Activated CD4-positive, alpha-beta T cell treated with anti-CD3 and anti-CD28 coated beads, Interleukin-2, amount 50 U/mL, for 48 hours (primary cell): ENCODE measurements at places on chromosomes 2 and 18.

DNA sequence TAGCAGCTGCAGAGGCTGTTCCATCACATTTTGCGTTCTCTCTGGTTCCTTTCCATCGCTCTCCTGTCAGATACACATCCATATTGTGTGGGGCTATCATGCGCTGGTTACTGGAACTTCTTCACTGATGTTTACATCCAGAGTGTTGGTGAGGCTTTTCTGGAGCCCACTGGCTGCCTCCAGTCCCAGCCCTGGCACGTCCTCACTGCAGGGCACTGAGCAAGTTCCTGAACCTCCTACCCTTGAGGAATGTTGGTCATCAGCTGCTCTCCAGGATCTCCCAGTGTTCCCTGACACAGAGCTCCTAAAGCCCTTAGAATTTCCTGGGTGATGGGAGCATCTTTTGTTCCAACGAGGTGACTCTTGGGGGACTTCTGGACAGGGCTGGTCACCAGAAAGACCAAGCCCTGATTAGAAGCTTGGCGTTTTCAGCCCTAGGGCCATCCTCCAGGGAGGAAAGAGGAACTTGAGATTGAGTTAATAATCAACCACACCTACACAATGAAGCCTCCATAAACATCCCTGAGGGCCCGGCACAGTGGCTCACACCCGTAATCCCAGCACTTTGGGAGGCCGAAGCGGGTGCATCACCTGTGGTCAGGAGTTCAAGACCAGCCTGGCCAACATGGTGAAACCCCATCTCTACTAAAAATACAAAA is 81.3 kb downstream of the TFCP2L1 start:
- no peak for DNase-seq

DNA sequence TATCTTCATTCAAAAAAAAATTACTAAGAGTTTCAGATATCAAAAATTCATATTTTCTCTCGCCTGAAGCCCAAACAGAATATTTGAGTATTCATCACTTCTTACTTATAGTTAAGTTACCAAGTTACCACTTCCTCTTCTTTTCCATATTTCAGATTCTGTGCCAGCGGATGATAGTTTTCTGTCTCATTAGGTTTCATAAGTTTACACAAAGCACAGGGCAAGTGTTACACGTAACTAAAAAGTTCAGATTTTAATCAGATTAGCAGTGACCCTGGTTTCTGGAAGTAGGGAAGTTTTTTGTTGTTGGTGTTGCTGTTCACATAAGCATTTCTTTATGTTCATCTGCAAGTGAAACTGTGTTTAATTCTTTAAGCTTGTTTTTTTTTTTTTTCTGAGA is 10.2 kb downstream of the AFTPH start:
- no peak for DNase-seq

DNA sequence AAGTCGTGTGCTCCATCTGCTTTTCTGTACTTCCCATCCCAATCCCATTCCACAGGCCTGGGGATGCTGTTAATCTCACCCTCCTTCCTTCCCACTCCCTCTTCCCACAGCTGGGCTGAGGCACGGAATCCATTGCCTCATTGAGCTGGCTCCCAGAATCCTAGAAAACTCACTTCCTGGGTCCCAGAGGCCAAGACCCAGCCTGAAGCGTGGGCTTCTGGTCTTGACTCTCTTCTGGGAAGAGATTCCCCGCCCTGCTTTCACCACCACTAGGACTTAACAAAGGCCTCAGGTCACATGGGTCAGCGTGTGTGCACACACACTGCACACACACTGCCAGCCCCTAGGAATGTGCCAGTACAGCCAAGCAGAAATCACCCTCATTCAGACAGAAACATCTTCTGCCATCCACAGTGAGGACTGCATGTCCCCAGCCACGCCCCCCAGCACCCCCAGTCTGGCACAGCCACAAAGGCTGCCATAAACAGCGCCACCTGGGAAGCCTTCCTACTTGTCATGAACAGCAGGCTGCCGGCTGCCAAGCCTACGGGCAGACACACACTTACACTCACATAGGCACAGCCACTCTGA is 165.8 kb downstream of the TNS1 start:
- peak; percentile 5 for DNase-seq

- DNase-seq: no peak
Measured at GRCh38 chr2:10892796-10893350, 18.9 kb upstream of the KCNF1 start.

DNA sequence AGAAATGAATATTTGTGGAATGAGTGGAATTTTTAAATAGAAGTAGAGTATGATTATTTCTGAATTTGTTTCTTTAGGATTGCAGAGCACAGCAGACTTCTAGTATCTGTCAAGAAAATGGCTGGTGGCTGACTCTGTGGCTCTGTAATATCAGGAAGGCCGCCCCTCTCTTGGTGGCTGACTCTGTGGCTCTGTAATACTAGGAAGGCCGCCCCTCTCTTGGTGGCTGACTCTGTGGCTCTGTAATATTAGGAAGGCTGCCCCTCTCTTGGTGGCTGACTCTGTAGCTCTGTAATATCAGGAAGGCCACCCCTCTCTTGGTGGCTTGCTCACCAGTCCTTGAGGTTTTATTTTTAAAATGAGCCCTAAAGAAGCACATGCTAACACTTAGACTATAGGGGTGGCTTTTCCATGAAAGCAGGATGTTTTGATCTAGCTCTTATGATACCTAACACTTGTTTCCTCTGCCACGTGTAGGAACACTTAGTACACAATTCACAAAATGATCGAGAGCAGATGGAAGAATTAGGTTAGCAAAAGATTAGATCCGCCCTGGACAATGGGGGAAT is 85.1 kb upstream of the TTC39C start:
- DNase-seq: peak; percentile 12

DNA sequence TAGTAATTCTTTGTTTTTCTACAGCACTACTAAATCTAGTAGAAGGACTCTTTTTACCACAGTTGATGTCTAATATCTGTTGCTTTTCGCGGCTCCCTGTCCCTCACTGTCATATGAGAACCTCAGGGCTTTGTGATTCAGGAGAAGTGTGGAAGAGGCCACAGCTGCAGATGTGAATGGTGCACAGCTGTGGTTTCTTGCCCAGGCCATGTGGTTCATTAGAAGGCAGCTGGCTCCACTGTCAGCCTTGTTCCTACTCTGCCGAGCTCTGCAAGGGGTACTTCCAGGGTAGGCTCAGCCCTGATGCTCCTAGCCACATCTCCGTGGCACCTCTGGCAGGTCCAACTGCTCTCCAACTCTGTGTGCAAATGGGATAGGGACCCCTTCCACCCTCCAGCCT is 83.9 kb downstream of the APOB start:
- no peak for DNase-seq

DNA sequence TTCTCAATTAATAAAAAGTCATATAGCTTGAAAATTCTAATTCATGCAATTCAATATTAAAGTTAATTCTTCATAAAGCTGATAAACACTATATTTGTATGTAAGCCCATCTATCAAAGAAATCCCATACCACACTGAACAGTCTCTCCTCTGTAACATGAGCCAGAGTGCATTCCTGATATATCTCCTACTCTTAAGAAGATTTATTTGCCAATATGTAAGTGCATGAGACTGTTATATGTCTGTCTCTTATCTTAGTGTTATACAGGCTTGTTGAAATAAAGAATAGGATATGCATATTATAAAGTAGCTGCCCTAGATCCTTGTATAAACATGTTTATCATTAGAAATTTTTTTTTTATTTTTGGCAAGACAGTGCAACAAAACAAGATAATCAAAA is 40.4 kb upstream of the TTC32 start:
- DNase-seq: no peak

DNA sequence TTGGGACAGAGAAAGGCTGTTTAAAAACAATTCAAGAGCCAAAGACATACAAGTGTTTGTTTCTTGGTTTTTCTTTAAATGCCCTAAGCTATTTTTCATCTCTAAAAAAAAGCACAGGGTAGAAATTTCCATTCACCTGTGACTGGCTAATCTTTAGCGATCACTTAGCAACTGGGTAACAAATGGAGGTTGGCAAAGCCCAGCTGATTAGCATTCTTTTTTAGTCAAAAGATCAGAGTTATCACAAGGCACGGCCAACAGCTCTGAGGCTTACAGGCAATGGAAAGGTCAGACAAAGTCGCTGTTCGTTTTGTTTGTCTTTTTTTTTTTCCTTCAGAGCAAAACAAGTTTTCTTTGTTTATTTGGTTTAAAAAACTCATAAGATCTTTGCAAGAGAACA is 29.0 kb upstream of the TTR start:
- DNase-seq: no peak

GRCh38 chr2:54767921-54768320 is 44.5 kb downstream of the EML6 start:
- DNase-seq: no peak

DNA sequence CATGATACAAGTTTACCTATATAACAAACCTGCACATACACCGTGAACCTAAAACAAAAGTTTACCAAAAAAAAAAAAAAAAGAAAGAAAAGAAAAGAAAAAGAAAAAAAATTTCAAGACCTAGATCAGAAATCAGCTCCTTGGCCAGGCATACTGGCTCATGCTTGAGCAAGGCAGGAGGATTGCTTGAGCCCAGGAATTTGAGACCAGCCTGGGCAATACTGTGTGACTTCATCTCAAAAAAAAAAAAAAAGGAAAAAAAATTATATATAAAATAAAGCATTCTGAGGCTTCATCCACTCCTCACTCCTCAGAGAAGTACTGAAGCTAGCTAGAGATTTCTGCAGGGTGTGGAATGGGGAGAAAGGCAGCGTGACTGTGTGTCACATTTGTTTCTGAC is 11.8 kb upstream of the PROC start:
- no peak for DNase-seq

- no peak for DNase-seq
Measured at GRCh38 chr2:238476258-238476657, 49.5 kb downstream of the ASB1 start.

DNA sequence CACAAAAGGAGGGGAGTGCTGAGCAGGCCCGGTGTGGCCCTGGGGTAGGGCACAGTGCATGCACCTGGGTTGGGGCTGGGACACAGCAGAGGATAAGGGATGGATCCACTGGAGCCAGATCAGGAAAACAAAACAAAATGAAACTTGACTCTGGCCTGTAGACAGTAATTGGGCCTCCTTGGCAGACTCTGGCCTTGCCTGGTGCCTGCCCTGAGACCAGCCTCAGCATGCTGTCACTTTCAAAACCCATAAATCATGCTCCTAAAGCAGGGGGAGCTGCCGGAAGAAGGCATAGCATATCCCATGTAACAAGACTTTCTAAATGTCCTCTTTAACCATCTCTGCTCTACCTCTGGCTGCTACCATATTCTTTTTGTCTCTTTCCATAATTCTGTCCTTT is 61.1 kb upstream of the IGFBP5 start:
- no peak for DNase-seq

GRCh38 chr2:197615016-197615652 is 60.3 kb downstream of the RFTN2 start:
- DNase-seq: no peak

GRCh38 chr2:160568856-160569255 is 75.2 kb upstream of the RBMS1 start:
- DNase-seq: no peak

- DNase-seq: no peak
Measured at GRCh38 chr18:13892098-13892497, 23.2 kb downstream of the MC2R start.

DNA sequence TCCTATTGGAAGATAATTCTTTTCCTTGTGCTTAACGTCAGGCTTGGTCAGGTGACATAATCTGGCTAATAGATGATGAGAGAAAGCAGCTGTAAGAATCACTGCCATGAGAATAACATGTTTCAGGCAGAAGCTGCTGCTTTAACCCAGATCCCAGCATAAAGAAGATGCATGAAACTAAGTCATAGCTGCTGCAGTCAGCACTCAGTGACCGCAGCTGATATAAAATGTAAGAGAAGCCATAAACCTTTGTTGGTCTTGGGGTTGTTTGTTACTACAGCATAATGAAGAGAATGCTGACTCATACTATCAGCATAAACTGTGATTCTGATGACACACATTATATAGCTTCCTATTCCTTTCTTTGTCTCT is 274.3 kb upstream of the TRIB2 start:
- DNase-seq: no peak

DNA sequence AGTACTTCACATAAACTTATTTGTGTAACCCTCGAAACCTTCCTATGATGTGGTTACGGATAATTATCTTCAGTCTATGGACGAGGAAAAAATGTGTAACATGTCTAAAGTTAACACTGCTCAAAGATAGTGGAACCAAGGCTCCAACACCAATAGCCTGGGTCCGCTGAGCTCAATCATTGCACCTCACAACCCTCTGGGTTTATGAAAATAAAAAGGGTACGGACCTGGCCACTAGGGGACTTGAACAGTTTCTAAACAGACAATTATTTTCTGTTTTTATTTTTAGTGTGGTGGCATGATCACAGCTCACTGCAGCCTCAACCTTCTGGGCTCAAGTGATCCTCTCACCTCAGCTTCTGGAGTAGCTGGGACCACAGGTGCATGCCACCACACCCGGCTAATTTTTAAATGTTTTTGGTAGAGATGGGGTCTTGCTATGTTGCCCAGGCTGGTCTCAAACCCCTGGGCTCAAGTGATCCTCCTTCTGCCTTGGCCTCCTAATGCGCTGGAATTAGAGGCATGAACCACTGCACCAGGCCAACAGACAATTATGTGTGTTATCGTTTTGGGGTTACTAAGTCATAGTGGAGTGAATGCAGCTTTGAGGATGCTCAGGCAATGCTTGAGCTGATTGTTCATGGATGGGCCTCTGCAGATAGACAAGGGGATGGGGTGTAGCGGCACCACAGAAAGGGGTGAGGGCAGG is 10.1 kb downstream of the CASP8 start:
- DNase-seq: no peak

- no peak for DNase-seq
Measured at GRCh38 chr18:60982928-60983327, 350.3 kb upstream of the CDH20 start.

DNA sequence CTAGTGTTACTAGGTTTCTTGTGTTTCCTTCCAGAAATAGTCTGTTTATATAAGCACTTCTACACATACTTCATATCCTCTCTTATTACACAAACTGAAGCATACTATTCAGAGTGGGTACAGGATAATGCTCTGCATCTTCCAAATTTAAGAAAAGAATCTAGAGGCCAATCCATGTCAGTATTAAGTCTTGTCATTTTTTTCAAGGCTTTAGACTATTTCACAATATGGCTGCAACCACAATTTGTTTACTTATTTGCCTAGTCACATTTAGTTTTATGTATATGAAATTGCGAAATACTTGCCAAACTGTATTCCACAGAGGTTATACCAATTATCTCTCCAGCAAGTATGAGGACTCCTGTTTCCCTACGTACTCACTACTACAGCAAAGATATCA is 27.9 kb downstream of the IWS1 start:
- no peak for DNase-seq

- DNase-seq: no peak
Measured at GRCh38 chr18:69574401-69574800, 173.7 kb downstream of the DOK6 start.

GRCh38 chr18:44227501-44227900 is 453.2 kb upstream of the SETBP1 start:
- no peak for DNase-seq

DNA sequence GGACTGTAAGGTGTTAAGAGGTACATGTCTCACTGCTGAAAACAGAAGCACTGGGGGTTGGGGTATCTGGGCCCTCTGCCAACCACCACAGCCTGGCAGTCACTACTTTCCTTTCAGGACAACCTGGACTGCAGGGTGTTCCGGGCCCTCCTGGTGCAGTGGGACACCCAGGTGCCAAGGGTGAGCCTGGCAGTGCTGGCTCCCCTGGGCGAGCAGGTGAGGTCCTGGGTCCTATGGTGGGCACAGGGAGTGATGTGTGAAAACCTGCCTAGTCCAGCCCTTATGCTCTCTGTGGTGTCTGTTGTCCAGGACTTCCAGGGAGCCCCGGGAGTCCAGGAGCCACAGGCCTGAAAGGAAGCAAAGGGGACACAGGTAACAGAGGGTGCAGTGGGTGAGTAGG is 40.0 kb downstream of the MARCO start:
- DNase-seq: no peak

GRCh38 chr18:35289293-35289692 is 736 bp downstream of the ZSCAN30 start:
- DNase-seq: no peak
